NCI-H526 treated with DMSO at 0.1 percent for 48 hours (cell line): ENCODE measurements at places on chromosomes 13 and 19.

- DNase-seq = no peak
Measured at GRCh38 chr13:96003304-96003703, 49.9 kb downstream of the UGGT2 start.

- DNase-seq = no peak
Measured at GRCh38 chr19:7970716-7971448, 27.4 kb upstream of the TIMM44 start.

GRCh38 chr13:106284358-106284757, 251.1 kb downstream of the EFNB2 start:
- DNase-seq = no peak

DNA sequence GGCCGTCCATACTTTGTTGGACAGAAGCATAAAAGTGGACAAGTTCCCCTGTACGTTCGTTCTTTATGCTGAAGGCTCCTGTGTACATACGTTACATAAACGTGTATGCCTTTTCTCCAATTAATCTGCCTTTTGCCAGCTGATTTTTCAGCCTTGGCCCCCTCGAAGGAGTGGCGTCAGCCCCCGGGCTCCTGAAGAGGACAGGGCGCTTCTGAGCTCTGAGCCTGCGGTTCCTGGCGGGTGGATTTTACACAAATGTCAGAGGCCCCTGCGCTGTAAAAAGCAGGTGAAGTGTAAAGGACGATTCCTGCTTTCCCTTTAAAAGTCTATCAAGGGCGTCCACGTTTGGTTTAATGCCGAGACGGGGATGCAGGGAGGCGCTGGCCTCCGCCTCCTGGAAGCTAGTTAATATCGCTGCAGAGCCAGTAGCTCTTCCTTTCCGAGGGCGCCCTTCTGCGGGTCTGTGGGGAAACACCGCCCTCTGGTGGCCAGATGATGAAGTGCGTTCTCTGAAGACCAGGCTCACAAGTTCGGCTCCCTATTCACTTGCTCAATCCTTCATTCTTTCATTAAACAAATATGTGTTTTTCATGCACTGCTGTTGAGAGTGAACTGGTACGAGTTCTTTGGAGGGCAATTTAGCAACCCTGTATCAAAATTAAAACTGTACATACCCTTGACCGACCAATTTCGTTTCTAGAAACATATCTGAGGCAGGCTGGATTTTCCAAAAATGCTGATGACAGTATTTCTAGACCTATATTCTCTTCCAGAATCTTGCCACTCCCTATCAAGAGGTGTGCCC, 62.0 kb downstream of the GPR12 start:
- peak; percentile 79 for DNase-seq

GRCh38 chr19:979318-979741, 4.8 kb upstream of the WDR18 start:
- no peak for DNase-seq

DNA sequence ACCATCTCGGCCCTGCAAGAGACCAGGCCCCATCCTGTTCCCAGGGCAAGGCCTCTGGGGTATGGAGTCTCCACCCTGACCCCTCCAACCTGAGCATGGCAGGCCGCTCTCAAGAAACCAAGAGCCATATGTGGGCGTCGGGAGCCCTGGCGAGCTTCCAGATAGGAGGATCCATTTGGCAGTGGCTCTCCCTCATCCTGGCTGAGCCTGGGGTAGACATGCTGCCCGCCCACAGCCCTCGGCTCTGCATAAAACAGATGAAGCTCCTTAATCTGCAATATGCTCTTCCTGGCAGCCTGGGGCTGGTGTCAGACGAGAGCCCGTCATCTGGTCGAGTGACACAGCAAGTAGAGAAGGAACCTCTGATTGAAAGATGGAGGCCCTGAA, 6.1 kb downstream of the ATP13A1 start:
- no peak for DNase-seq

DNA sequence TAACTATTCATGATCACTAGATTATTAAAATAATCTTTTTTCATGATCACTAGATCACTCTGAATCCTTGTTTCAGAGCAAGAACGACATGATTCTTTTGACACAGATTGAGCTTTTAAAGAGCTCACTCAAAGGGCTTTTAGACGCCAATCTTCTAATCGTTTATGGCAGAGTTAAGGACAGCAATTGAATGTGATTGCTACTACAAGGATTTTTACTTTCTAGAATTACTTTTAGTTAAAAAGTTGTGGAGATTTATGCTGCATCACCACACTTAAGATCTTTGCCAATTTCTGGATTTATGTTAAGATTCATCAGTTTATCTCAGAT, 1.3 kb downstream of the EXOSC8 start:
- DNase-seq = no peak

GRCh38 chr13:74597526-74597925, 463.3 kb upstream of the KLF12 start:
- no peak for DNase-seq

DNA sequence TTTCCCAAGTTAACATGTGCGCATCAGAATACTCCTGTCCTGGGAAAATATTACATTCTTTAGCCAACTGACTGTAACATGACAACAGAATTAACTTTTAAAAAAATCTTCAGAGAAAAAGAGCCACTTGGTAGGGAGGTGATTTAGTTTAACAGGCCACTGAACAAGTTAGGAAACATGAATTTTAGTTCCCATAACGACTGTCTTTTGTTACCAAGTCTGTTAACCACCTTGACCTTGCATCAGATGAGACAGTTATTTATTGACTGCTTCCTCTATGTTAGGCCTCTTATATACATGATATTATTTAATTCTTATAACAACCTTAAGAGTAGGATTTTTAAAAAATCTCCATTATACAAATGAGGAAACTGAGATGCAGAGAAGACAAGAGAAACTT, 268.6 kb downstream of the NDFIP2 start:
- no peak for DNase-seq

DNA sequence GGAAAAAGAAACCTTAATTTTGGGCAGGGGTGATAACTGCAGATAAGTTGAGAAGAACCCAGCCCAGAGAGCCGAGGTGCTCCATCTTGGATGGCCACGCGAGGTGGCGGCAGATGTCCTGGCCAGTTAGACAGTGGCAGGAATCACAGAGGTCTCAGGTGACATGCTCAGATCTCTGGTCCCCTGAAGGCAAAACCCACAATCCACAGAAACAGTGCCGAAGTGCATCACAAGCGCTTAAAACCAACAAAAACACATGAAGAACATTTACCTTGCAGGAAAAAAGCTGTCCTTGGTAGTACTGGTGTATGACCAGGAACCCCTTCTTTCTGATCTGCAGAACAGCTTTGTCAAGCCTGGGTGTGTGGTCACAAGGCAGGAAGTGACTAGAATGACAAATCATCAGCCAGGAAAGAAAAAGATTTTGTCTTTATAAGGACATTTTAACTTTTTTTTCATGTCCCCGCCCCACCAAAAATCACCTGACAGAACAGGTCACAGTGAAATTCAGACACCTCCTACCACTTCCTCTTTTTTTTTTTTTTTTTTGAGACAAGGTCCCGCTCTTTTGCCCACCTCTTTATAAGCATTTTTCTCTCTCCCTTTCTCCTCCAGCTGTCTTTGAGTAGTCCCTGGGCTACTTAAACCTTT, at the start of gene LCP1:
LCP1 (minus strand) TSS at position 338 of the 651 bp plus-strand sequence. CDS start 22,515 bp downstream, outside the sequence.
- DNase-seq = no peak

- no peak for DNase-seq
Measured at GRCh38 chr13:35718084-35718483, 241.6 kb upstream of the MAB21L1 start.

GRCh38 chr19:29963576-29963975, 21.5 kb downstream of the URI1 start:
- DNase-seq = no peak

DNA sequence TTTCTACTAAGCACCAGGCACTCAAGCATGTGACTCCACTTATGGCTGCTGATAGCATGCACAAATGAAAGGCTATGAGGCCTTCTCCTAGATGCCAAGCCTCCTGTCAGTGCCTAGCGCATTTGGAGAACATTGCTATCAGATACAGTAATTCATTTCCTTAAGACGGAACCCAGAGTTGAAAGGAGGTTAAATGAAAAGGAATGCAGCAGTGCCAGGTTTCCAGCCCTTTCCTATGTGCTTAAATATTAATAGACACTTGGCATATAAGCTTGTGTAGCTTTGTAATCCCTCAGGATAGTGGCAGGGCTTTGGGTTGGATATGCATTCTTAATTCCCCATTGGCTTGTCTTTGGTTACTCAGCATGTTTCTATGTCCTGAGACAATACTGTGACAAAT, 140.1 kb upstream of the FRY start:
- DNase-seq = no peak

GRCh38 chr19:4594201-4594600, 34.7 kb upstream of the SEMA6B start:
- no peak for DNase-seq

GRCh38 chr19:728011-728410, 19.3 kb downstream of the PALM start:
- DNase-seq = no peak
